Stimulated activated CD4-positive, alpha-beta T cell treated with anti-CD3 and anti-CD28 coated beads, Interleukin-2, amount 100 ng/mL, for 48 hours (primary cell): ENCODE measurements at places on chromosomes 4 and X.

GRCh38 chr4:26937567-26937966 is 76.9 kb downstream of the STIM2 start:
- no peak for DNase-seq

DNA sequence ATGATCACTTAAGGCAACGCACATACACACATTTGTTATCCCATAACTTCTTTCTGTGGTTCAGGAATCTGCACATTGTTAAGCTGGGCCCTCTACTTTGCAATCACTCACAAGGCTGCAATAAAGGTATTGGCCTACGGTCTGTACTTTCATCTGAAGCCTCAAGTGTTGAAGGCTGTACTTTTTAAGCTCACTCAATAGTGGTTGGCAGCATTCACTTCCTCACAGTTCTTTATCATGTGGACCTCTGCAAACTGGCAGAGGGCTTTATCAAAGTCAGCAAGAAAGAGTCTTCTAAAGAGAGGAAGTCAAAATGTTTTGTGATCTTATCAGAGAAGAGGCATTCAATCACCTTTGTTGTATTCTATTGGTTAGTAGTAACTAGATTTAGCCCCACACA is 301.4 kb upstream of the EPHA5 start:
- DNase-seq: no peak

GRCh38 chr4:187088070-187088799 is 364.6 kb upstream of the FAT1 start:
- DNase-seq: no peak

GRCh38 chrX:12672367-12673106 is 118.7 kb upstream of the PRPS2 start:
- no peak for DNase-seq

- no peak for DNase-seq
These were observed 80.7 kb downstream of the ZAR1 start for GRCh38 chr4:48570646-48571220.

GRCh38 chr4:73668782-73669201 is 48.6 kb upstream of the RASSF6 start:
- DNase-seq: no peak

DNA sequence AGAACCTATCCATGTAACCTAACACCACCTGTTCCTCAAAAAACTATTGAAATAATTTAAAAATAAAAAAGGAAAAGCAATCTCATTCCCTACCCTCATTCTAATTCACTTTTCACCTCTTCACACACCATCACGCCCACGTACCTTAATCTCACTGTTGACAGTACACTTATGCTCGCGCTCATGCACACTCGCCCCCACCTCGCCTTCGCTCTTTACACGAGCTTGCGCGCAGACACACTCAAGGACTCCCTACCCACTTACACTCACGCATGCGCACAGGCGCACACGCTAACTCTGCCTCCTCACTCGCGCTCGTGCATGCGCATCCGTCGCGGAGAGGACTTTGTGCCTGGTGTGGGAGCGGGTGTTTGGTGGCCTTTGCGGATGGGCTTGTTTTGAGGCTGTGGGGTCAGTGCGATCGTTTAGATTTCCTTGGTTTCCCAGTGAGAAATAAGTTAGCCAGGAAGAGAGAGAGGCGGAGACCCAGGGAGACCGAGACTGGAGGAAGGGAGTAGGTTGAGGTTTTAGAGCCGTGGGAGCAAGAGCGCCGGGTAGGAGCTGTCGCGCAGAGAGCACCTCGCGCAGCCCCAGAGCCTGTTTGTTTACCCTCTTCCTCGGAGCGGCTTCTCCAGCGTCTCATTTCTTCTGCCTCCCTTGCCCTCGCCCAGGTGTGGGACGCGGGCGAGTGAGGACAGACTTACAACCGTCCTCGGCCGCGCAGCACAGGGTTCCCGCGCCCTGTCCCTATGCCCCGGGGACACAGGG is 8.1 kb upstream of the GSX2 start:
- DNase-seq: peak; percentile 59
